ENCODE measurements at places on chromosomes 5 and 9.

DNA sequence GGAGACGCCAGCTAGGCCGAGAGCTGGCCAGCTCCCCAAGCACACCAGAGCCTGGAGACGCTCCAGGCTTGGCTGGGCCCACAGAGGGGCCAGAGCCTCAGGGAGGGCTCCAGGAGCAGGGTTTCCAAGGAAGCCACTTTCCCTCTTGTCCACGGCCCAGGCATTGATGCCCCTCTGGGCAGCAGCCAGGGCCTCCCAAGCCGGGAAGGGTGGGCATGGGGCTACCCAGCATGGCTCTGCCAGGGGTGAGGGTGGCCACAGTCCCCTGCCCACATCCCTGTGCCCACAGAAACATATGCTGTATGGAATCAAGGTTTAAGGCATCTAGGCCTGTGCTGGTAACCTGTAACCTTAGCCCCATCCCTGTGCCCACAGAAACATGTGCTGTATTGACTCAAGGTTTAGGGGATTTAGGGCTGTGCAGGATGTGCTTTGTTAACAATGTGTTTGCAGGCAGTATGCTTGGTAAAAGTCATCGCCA is 1.5 kb upstream of the DPP7 start:
- no peak for DNase-seq

DNA sequence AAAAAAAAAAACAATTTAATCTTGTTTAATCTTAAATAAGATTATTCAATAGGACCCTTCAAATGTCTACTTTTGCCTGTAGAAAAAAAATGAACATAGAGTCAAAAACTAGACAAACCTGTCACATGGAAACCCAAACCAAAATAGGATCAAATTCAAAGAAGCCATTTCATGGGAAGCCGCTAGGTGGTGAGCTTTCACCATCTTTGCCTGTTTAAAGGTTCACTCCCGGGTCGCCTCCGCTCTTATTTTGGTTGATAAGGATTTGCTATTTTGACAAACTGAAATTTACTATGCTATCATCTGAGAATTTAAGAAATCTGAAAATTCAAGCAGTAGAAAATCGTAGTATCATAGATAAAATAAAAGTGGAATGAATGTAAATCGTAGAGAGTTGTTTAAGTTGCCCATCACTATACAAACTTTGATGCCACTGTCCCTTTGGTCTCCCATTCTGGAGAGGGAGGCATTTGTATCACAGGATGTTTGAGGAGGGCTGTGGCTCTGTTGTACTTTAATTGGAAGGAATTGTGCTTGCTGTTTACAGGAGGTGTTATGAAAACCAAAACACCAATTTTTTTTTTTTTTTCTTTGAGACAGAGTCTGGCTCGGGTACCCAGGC is 43.5 kb upstream of the DNAH5 start:
- DNase-seq: peak; percentile 47

GRCh38 chr9:84677080-84677479 is 7.6 kb downstream of the NTRK2 start:
- DNase-seq: no peak

DNA sequence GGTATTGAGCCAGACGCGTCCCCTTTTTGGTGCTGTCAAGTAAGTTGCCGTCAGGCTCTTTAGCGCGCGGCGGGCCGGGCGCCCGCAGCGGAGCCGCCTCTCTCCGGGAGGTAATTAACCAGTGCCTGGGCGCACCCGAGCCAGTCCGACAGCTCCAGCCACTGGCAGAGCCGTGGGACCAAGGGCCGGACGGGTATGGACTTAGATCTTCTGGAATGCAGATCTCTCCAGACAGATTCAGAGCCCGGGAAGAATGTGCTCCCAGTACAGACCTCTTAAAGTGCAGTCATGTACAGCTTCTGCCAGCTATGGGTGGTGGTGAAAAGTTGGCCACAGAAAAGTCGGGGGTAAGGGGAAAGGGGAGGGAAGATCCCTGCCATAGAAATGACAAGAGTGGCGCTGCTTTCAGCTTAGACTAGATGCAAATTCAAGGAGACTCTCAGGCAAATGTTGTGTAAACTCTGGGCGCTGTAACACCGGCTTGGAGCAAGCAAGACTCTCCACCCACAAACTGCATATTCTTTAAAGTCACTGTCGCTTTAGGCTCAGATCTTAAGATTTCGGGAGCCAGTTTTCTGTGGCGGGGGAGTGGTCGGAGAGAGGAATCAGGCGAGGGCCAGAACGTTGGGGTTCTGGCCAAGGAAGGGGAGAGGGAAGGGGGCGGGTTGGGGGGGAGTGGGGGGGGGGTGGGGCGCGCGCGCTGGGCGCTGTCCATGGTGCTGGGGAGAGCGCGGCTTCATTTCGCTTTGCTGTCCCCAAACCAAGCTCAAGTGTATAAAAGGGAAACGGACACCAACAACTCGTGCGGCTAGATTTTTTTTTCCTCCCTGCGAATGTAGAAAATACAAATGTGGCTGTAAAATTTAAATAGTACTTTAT is 29.2 kb downstream of the NR2F1 start:
- no peak for DNase-seq

- DNase-seq: no peak
Measured at GRCh38 chr9:37036776-37037502, 2.9 kb upstream of the PAX5 start.

DNA sequence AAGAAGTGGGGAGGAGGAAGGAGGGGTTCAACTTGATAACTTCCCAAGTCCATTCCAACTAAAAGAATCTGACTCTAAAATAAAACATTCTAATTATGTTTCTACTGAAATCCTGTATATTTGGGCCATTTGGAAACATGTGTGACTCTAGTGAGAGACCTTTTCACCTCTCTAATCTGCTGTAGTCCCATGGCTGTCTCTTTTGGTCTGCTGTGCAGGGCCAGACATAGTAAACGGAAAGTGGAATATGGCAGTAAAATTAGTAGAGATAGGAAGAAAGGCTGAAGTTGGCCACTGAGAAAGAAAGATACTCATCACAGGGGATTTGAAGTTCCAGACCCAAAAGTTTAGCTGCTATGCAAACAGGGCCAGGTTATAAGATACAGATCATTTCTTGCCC is 15.9 kb downstream of the RFX3 start:
- no peak for DNase-seq

GRCh38 chr5:116482394-116482793 is 92.2 kb downstream of the SEMA6A start:
- DNase-seq: no peak

DNA sequence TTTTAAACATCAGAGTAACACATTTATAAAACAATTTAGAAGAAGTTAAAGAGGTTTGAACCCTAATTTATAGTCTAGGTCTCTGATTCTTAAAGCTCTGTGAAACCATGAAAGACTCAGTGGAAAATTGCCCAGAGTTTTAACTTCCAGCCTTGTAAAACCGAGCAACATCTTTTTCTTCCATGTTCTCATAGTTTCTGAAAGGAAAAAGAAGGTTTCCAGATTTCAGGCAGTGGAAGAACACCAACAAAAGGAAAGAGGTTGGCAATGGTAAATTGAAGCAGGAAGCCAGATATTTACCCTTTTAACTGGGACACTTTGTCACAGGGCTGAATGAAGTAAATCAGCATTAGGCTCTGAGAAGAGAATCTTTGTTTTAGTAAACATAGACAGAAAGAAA is 1999.3 kb downstream of the MAT2B start:
- DNase-seq: no peak

- DNase-seq: no peak
Measured at GRCh38 chr9:78406146-78406545, 109.2 kb downstream of the PSAT1 start.

- DNase-seq: no peak
Measured at GRCh38 chr9:136015656-136016571, 54.7 kb upstream of the UBAC1 start.

- no peak for DNase-seq
Measured at GRCh38 chr9:23120630-23121029, 674.0 kb downstream of the DMRTA1 start.

DNA sequence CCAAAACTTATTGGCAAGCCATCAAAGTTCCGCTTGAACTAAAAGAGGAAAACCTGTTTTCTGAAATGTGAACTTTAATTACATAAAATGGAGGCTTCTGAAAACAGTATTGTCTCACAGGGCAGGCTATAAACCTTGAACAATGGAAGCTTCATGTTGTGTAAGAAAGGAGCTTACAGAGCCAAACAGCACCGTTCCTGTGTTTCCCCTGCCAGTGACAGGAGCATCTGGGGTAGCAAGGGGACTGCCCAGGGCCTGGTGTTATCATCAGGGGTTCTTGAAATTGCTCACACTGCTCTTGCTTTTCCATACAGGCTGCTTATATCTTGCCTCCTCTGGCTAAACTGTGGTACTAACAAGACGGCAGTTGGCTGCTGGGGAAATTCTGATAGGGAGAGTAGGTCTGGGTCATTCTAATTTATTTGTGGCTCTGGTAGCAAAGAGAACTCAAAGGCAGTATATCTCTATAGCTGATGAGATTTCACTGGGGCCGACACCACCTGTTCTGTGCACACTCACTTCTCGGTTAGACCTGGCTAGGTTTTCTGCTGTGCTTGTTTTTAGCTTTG is 40.4 kb downstream of the BASP1 start:
- DNase-seq: no peak

DNA sequence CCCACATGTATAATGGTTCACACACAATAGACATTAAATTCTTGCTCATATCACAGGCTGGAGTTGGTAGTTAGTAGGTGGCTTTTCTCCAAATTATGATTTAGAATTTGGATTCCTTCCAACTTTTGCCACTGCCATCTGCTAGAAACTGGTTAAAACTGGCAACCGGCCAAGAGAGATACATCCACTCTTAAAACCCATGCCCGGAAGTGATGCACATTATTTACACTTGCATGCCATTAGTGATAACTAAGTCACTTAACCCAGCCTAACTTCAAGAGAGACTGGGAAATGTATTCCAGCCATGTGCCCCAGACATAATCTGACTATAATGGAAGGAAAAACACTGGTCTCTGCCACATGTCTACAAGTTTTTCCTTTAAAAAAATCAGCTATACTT is 395.7 kb upstream of the SEMA6A start:
- no peak for DNase-seq

DNA sequence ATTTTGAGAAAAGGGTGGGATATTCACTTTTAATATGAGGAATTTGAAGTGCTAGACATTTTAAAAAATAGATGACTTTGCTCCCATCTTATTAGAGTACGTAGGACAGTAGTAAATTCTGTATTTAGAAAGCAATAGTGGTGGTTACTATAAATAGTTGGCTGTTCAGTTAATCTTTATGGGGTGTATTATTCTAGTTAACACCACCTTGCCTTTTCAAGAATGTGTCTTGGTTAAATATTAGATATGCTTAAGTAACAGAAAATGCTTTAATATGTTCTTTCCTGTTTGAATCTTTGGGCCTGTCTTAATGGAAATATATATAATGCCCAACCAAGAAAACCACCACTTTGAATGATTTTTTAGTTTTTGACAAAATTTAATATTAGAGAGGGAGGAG is 608.7 kb upstream of the FAM174A start:
- no peak for DNase-seq

- no peak for DNase-seq
Measured at GRCh38 chr9:91567642-91568274, 144.1 kb upstream of the NFIL3 start.

DNA sequence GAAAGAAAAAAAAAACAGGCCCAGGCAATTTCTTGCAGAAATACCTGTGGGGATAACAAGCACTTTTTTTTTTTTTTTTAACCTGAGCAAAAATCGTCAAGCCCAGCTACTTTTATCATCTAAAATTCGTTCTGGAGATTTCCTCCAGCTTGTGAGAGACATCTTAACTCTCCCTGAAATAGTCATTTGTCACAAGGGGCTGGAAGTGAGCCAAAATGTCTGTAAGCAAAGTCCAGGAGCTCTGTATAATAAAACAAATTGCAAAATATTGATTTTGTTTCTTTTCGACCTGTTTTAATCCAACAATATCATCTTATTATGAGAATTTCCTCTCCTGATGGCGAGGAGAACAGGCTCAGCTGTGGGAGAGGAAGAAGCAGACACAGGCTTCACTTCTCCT is 168.4 kb downstream of the TTLL11 start:
- no peak for DNase-seq

- no peak for DNase-seq
Measured at GRCh38 chr9:132350861-132351315, 3.9 kb downstream of the SETX start.

- no peak for DNase-seq
Measured at GRCh38 chr5:2634399-2635176, 116.9 kb downstream of the IRX2 start.

GRCh38 chr5:84403773-84404172 is 19.1 kb upstream of the EDIL3 start:
- DNase-seq: no peak

DNA sequence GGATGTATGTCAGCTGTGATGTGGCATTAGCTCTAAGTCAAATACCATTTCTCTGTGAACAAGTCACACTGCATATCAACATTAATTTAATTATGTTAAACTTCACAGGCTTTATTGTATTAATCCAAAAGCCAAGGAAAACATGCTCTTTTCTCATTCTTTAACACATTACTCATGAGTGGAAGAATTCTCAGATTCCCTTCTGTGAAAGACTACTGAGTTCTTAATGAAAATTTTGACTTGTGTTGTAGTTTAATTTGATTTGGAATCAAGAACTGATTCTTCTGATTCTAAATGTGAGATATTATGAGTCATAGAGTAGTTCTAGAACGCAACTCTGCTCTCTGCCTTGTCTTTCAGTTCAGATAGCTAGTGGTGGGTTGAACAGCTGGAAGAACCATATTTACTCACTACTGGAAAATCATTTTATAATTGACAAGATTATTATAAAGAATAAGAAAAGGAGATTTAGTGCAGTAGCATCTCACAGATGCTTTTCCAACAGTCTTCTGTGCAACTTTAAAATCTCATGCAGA is 90.6 kb downstream of the VCAN start:
- DNase-seq: no peak

DNA sequence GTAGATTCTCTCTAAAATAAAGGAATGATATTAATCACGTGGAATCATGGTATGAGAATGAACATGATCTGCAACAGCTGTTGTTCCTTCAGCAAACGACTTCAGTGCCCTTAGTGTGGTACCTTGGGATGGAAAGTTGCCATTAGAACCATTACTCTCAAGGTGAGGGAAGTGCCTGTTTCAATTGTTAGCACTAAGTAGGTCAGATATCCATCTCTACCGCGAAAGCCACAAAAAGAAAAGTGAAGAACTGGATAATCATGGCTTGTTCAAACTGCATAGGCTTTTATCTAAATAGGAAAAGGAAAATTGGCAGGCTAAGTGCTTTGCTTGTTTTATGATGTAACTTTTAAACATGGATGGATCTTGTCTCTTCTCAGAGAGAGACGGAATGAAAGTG is 380.7 kb downstream of the MRPS30 start:
- DNase-seq: no peak

- DNase-seq: no peak
Measured at GRCh38 chr9:117116084-117116483, 298.8 kb downstream of the ASTN2 start.

DNA sequence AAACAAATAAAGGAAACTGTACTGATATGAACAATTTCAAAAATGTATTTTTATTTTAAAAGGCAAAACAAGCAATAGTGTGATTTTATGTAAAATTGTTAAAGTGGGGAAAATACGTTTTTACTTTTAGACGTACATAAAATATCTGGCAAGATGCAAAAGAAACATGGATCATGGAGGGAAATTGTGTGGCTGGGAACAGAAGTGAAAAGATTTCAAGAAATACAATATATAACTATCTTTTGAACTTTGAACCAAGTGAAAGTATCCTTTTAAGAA is 1.5 kb upstream of the ZNF367 start:
- DNase-seq: no peak

- peak; percentile 45 for DNase-seq
Measured at GRCh38 chr9:111621895-111622480, 9.1 kb upstream of the DNAJC25 start.

- no peak for DNase-seq
Measured at GRCh38 chr5:59999056-59999455, 105.5 kb upstream of the PDE4D start.

- no peak for DNase-seq
Measured at GRCh38 chr5:126513703-126514102, 81.3 kb downstream of the ALDH7A1 start.
